Activated naive CD8-positive, alpha-beta T cell treated with anti-CD3 and anti-CD28 coated beads for 36 hours (primary cell): ENCODE measurements at places on chromosomes 16 and 17.

DNA sequence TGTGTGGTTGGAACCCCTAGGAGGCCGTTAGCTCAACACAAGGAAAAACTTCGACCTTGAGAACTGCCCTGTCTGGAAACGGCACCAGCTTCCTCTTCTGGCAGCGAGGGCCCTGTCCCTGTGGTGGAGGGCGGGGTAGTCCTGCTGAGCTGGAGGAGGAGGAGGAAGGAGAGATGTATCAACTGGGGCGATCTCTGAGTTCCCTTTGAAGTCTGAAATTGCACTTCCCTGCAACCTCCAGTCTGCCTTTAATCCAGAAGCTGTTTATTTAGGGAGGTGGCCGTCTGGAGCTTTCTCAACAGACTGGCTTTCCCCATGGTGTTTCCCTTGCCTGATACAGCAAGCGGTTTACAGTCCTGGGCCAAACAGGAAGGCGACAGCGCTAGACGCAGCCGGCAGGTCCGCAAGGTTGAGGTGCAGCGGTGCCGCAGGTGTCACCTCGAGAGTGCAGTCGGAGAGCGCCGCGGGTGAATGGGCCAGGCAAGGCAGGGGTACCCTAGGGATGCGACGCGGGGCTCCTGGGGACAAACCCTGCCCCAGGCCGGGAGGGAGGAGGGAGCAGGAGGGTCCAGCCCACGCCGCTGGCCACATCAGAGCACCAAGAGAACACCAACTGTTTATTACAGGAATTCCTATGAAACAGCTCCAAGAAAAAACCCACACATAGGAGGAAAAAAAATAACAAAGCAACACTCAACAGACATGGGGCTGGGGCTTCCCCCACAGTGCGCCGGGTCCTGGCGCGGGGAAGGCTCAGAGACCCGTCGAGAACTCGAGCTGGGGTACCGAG, 11.4 kb upstream of the MRPS23 start:
- peak; percentile 25 for DNase-seq

DNA sequence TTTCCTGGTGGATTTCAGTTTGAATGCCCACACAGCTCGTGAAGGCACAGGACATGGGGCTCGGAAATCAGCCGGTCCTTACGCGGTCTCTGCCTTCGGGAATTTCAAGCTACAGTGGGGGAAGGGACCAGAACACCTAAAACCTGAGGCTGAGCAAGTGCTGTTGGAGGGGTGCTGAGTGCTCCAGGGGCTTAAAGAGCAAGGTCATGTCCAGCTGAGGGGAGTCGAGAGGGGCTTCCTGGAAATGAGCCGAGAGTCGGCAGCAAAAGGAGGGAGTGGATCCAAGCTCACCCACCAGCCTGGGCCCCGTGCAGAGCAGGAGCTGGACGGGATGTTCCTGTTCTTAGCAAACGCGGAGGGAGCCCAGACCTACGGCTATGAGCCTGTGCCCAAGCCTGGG, 73.2 kb upstream of the RPL38 start:
- DNase-seq: no peak

GRCh38 chr17:80737106-80738019, 192.7 kb downstream of the RPTOR start:
- no peak for DNase-seq

- DNase-seq: no peak
These were observed 313.5 kb downstream of the PHKB start for GRCh38 chr16:47774661-47775060.

DNA sequence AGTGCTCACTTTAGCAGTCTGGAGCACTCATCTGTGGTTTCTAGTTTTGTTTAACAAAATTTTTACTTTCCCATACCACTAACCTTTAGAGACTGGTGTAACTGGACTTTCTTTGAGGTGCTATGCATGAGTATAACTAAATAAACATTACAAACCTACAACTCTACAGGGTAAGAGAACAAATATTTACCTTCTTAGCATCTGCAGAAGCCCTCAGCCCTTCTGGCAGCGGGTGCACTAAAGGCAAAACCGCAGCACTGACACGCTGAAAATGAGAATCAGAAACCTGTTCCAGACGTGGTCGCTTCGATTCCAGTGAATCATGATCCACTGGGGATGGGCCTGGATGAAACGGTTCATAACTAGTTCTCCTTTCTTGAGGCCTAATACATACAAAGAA, 43.7 kb downstream of the NCOR1 start:
- no peak for DNase-seq
